Lower lobe of right lung (tissue), 2 donors: ENCODE measurements at places on chromosomes 5 and 9.

GRCh38 chr5:34522599-34523386, 133.3 kb upstream of the RAI14 start:
- DNase-seq: peak; percentile 60

GRCh38 chr5:132547269-132547668, 3.9 kb upstream of the IL5 start:
- no peak for DNase-seq

GRCh38 chr9:3916411-3916810, 383.5 kb downstream of the GLIS3 start:
- no peak for DNase-seq

- DNase-seq: peak; percentile 76
These were observed 2.0 kb downstream of the HAVCR2 start for GRCh38 chr5:157106630-157107461.

DNA sequence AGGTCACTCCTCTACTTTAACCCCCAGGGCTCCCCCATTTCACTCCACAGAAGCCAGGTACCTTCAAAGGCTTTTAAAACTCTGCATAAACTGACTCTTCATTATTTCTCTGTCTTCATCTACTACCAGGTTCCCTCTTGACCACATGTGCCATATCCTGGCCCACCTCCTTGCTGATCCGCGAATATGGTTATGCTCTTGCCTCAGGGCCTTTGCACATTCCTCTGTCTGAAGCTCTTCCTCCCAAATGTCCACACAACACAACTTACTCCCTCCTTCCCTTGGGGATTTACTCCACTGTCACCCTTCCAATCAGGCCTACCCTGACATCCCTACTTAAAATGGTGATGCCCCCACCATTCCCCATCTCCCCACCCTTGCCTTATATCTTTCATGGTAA, 134.6 kb upstream of the ANKRD55 start:
- no peak for DNase-seq

DNA sequence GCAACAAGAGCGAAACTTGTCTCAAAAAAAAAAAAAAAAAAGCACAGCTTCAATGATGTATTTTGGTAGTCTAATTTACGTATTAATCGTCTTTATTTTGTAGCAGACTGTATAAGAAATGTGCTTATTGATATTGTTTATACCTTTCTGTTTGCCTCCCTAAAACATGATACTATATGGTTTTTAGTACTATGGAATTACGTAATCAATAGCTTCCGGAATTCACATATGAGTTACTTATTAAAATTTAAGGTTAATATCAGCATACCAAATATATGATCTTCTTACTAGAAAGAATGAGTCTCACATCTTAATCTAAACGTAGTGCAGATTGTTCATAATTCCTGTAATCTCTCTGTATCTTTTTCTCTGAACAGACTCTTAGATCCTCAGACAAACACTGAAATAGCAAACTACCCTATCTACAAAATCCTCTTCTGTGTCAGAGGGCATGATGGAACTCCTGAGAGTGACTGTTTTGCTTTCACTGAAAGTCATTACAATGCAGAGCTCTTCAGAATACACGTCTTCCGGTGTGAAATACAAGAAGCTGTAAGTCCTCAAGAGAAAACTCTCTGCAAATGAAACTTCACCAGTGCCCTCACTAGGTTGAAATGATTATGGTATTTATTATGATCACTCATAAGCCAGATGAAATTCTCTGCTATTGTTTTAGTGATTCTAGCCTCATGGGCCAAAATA, 44.4 kb upstream of the GPR21 start:
- DNase-seq: no peak

DNA sequence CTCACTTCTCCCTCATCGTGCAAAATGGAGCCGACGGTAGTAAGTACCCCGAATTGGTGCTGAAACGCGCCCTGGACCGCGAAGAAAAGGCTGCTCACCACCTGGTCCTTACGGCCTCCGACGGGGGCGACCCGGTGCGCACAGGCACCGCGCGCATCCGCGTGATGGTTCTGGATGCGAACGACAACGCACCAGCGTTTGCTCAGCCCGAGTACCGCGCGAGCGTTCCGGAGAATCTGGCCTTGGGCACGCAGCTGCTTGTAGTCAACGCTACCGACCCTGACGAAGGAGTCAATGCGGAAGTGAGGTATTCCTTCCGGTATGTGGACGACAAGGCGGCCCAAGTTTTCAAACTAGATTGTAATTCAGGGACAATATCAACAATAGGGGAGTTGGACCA, 979 bp downstream of the PCDHGA12 start:
- DNase-seq: no peak

GRCh38 chr9:134983074-134983473, 65.4 kb upstream of the FCN1 start:
- peak; percentile 73 for DNase-seq

GRCh38 chr9:124282442-124283227, 24.9 kb downstream of the NEK6 start:
- peak; percentile 73 for DNase-seq
